ENCODE measurements at places on chromosomes 6 and 20.

DNA sequence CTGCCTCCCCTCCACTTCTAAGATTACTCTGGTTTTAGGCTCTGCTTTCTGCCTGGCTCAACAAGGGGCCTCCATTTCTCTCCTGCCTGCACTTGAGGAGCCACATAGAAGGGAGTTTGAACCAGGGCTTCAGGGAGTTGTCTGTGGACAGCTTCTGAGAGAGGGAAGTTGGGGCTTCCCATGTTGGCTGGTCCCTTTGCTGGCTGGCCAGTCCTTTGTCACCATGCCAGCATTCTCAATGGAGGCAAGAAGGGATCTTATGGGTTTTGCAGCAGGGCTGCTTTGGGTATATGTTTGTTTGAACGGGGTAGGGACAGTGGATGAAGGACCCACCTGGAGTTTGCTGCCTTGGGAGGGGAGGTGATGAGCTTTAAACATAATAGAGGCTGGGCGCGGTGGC lies 124.9 kb downstream of the CARMIL1 start:
- no peak for DNase-seq

DNA sequence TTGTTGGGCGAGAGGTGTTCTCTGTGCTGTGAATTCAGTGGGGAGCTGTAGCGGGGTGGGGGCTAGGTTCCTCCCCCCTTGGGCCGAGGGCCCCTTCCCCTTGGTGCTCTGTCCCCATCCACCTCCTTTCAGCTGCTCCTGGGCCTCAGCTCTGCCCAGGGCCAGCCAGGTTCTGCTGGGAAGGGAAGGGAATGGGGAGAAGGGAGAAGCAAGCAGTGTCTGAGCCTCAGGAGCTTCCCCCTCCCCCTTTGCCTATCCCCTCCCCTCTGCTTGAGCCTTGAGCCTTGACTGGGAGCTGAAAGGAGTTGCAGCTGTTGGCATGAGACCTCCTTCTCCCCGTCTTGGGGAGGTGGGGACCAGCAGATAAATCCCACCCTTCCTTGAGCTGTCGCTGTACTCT lies 576 bp upstream of the RRP36 start:
- no peak for DNase-seq

DNA sequence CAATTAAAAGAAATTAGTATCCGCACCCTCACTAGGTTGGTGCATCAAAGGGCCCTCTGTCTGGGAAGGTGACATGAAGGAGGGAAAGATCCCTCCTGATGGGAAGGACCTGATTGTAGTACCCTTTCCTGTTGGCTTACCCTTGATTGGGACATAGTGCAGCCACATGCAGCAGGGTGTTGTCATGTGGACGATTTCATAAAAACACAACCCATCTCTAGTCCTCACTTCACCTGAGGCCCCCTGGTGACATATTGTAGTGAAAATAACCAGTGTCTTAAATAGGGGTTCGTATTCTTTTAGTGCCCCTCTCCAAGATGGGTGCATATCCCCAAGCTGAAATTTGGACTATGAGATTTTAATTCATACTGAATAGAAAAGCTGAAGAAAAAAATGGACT lies 97.3 kb downstream of the SLX4IP start:
- no peak for DNase-seq

- no peak for DNase-seq
Observed at GRCh38 chr20:48375804-48376203, 452.0 kb downstream of the PREX1 start.

GRCh38 chr6:135434991-135435390 lies 62.5 kb downstream of the AHI1 start:
- no peak for DNase-seq

DNA sequence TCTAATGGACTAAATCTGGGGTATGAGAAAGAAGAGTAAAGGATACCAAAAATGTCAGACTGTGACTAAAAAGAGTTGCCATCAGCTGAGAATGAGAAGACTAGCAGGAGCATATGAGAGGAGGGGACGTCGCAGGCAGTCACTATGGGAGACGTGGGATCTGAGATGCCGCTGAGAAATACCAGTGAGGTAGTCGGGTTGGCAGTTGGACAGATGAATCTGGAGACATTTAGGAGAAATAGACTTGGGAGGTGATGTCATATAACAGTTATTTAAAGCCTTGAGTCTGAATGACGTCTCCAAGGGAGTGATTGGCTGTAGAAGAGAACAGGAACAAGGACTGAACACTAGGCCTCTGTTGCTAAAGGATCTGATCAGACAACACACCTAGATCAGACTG lies 51.5 kb upstream of the TRIM26 start:
- no peak for DNase-seq

- no peak for DNase-seq
Observed at GRCh38 chr6:148867862-148868261, 121.0 kb downstream of the UST start.

- DNase-seq: no peak
Observed at GRCh38 chr6:52253494-52253893, 9.2 kb upstream of the IL17F start.

DNA sequence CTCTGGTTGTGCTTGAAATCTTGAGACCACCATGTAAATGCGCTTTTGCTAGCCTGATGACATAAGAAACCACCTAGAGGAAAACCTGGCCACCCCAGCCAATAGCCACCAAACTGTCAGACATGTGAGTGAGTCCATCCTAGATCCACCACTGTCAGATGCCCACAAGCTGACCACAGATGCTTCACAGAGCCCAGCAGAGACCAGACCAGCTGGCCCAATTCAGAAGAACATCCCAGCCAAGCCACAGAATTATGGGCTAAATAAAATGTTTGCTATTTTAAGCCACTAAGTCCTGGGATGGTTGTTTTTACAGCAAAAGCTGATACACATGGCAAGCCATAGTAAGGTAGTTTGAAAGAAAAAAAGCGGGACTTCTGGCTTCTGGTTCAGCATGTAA lies 425.3 kb downstream of the KIF16B start:
- no peak for DNase-seq

DNA sequence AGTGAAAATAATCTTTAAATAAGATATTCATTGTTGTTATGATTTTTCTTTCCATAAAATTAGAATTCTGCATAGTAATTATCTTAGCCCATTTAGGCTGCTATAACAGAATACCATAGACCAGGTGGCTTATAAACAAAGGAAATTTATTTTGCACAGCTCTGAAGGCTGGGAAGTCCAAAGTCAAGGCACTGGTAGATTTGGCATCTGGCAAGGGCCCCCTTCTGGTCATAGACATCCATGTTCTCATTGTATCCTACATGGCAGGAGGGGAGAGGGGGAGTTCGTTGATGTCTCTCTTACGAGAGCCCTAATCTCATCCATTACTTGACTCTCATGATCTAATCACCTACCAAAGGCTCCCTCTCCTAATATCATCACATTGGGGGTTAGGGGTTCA lies 175.0 kb upstream of the CCN2 start:
- DNase-seq: no peak

DNA sequence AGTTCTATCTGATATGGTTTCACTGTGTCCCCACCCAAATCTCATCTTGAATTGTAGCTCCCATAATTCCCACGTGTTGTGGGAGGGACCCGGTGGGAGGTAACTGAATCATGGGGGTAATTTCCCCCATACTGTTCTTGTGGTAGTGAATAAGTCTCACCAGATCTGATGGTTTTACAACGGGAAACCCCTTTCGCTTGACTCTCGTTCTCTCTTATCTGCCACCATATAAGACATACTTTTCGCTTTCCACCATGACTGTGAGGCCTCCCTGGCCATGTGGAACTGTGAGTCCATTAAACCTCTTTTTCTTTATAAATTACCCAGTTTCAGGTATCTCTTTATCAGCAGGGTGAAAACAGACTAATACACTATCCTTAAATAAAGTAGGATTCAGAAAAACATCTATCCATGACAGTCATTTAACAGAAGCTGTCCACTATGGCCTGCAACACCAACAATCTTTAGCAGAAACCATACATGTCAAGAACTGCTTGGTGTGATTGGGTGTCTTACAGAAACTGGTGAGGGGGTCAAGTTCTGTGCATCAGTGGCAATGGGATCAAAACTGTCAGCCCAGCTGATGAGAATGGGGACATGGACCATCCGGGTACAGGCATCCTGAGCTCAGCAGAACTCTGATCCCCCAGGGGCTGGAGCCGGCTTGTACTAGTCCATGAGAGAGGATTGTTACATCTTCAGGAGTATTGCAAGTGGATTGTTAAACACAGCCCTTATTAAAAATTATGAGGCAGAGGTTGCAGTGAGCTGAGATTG lies 59.2 kb downstream of the SCML4 start:
- DNase-seq: no peak

DNA sequence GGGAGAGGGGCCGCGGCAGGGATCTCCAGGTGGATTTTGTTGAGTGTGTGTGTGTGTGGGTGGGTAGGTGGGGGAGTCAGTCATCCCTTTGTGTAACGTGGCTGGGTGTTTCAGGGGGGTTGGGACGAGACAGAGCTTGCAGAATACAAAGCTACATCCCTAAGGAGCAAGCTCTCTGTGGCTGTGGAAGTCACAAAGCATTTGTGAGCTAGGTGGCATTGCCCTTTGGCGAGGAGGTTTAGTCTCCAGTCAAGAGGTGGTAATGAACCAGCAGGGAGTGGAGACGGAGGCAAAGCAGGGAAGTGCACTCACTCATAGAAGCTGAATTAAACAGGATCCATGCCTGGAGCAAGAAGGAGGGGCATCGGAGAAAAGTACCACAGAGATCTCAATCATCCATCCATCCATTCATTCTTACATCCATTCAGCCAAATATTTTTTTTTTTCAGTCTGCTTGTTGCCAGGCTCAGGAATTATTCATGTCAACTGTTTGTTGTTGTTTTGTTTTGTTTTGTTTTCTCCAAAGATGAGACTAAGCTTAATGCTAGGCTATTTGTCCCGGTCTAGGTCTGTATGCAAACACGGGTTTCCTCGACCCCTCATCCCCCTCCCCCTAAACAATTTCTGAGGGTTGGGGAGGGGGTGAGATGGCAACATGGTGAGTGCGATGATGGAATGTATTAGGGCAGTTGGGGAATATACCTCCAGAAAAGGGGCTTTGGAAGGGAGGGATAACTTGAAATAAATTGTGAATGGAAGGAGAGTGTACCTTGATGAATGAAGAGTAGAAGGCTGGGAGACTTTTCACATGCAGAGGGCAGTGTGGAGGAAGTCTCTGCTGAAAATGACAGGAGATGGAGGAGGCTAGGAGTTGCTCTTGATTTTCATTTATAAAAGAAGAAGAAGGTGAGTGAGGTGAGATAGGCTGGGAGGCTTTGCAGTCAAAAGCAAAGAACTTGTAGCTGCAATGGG lies 1.0 kb downstream of the HCRTR2 start:
- no peak for DNase-seq

DNA sequence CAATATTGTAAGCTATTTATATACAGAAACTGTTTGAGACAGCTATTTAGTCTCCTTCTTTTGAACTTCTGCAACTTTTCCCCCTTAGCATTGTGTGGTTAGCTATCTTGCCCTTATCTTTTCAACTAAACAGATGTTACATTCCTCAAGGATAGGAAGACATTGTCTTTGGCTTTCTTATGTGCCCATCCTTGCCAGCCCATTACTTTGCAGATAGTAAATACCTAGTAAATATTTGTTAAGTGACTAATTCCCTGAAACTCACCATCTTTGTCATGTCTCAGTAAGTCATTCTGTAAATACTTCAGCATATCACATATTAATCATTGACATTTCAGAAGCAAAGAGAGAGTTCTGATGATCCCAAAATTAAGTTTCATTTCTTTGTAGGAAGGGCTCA lies 69.1 kb upstream of the FLRT3 start:
- no peak for DNase-seq

- DNase-seq: no peak
Observed at GRCh38 chr6:101478891-101479290, 85.4 kb downstream of the GRIK2 start.

DNA sequence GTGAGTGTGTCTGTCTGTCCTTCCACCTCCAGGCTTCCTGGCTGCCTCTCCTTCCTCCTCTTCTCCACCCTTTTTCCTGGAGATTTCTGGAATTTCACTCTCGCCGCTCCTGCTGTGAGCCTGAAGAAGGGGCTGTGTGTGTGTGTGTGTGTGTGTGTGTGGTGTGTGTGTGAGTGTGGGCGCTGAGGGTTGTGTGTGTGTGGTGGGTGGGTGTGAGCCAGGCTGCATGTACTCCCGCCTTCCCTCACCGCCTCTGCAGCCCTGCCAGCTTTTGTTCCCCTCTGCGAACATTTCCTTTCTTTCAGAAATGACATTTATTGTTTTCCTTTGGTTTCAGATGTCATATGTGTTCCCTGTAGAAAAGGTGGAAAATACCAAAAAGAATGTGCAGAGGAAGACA lies 76.0 kb downstream of the SRC start:
- DNase-seq: no peak
